H4 (cell line): ENCODE measurements at places on chromosomes 4 and X.
A peak's percentile ranks its signal among the peaks of the same experiment; 100 is the strongest.

GRCh38 chr4:106444557-106444956 lies 76.0 kb upstream of the GIMD1 start:
- no peak for DNase-seq

- DNase-seq = peak; percentile 86
These were observed 5.7 kb downstream of the CD99 start for GRCh38 chrX:2696698-2697215.

DNA sequence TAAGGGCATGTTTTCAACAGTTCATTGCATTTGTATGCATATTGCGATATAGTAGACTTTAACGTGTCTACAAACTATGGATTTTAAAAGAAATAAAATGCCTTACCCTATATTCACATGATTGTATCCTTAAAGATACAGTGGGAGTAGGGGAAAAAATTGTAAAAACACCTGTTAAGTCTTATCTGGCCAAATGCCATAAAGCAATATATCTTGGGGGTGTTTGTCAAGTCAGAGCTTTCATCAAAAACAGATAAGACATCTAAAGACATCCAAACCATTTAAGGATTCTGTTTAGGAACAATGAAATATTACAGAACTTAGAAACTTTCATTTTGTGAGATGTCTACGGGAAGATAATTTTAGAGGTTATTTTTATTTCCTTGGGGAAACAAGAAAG lies 152.3 kb downstream of the AASDH start:
- DNase-seq = no peak

DNA sequence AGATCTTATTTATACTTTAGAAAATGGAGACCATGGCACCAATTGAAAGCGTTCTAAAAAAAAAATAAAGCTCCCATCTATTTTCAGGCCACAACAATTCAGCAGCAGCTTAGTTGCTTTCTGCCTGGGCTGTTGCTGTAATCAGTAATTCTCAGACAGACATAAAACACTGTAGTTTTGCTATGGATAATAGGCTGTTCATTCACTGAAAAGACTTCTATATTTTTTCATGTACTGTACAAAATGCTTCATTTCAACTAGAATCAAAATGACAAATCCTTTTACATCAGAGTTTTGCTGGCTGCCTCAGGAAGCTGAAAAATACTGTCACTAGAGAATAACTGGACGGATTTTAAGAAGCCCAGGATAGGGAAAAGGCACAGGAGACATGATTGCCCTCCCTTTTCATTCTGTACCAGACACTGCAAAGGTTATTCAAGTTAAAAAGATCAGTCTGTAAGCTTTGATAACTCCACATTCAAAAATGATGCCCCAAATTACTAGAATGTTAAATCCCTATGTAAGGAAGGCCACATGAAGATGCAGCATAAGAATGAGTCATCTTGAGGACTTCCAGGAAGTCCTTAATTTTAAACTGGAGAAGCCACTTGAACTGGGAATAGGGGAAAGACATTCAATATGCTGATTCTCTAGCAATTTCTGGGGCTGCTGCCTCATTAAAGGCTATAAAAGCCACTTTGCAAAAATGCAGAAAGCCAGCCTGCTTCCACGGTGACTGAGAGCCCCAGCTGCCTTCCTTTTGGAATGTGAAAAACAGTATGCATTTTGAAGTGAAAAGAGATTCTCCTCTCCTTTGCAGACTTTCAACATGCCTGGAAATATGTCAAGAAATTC lies 403.2 kb upstream of the RASGEF1B start:
- DNase-seq = no peak

- DNase-seq = no peak
These were observed 162.3 kb downstream of the CPEB2 start for GRCh38 chr4:15164571-15164970.

DNA sequence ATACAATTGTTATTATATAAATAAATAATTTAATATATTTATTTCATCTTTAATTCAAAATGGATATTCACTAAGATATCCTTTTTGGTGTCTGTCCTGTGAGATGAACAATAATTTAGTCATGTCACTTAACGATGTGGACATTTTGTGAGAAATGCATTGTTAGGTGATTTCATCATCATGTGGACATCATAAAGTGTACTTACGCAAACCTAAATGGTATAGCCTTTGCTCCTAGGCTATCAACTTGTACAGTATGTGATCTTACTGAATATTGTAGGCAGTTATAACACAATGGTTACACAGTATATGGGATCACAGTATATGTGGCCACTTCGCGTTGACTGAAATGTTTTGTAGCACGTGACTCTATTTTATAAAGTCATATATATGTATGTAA lies 20.2 kb upstream of the CHRNA9 start:
- no peak for DNase-seq

DNA sequence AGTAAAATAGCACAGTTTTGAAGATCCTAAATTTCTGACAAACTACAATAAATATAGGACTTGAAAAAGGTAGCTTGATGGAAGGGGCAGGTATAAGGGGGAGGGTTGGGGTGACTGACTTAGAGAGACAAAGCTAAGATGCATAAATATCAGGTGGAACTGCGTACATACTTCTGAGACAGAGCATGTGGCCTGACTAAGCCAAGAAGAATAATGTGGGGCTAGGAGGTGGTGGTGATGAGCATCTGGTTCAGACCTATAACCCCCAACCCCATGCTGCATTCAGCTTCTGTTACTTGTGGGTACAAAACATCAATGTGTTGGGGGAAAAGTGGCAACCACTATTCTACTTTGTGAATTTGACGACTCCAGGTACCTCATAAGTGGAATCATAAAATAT lies 19.8 kb downstream of the USP9X start:
- no peak for DNase-seq

GRCh38 chr4:189497516-189497915 lies 443.2 kb upstream of the FRG1 start:
- no peak for DNase-seq

GRCh38 chrX:105822138-105823091 lies at the start of gene NRK:
TSS of gene NRK (plus strand) at chrX:105822539. CDS start at chrX:105822846, 307 bp downstream.
- DNase-seq = no peak

- peak; percentile 60 for DNase-seq
These were observed 4.7 kb downstream of the FAM120C start for GRCh38 chrX:54178100-54178940.

DNA sequence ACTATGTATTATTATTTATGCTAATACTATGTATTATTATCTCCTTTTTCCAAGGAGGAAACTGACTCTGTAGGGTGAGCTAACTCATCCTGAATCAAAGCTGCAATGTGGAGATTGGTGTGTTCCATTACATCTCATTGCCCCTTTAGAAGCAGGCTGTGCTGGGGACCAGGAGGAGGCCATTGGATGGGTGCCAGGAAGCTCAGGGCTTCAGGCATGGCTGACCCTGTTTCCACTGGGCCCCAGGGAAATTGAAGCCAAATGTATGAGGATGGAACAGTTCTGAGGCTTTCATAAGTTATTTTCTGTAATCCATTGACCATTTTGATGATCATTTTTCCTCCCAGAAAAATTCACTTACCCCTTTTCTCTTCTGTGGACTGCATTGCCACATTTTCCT lies 418.8 kb upstream of the ZFP42 start:
- no peak for DNase-seq

- peak; percentile 10 for DNase-seq
These were observed 17.1 kb upstream of the TMEM150C start for GRCh38 chr4:82578935-82579334.

DNA sequence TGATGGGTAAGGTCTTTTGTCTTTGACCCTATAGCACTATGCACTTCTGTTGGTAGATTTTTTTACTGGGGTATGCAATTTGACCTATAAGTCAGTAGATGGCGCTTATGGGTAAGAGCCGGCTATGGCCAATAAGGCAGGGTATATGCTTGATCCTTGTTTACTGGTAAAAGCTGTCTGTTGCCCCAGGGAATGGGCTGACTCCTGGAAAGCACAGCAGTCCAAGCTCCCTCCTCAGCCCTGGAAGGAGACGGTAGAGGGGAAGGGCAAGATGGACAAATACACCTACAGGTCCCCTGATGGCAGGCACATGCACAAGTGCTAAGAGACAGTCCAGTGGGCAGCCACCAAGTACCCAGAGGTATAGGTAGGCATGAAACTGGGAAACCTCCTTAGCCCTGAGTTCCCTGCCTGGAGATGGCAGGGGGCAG lies 63.7 kb downstream of the ADAMTS3 start:
- peak; percentile 67 for DNase-seq

DNA sequence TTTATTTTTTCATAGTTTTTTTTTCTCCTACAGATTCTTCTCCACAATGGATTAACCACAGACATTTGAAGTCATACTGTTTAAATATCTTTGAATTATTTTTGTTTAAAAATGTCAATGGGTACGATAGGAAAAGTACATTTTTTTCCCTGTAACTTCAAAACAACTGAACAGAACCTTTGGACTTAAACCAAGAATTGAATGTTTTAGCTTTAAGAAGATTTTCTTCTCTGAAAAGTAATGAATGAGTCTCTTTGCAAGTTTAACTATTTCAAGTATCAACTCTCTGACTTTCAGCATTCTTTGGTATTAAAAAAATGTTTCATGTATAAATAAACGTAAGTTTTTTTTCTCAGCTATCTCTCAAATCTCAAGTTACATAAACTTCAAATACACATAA lies 364.3 kb downstream of the FBXO8 start:
- no peak for DNase-seq

DNA sequence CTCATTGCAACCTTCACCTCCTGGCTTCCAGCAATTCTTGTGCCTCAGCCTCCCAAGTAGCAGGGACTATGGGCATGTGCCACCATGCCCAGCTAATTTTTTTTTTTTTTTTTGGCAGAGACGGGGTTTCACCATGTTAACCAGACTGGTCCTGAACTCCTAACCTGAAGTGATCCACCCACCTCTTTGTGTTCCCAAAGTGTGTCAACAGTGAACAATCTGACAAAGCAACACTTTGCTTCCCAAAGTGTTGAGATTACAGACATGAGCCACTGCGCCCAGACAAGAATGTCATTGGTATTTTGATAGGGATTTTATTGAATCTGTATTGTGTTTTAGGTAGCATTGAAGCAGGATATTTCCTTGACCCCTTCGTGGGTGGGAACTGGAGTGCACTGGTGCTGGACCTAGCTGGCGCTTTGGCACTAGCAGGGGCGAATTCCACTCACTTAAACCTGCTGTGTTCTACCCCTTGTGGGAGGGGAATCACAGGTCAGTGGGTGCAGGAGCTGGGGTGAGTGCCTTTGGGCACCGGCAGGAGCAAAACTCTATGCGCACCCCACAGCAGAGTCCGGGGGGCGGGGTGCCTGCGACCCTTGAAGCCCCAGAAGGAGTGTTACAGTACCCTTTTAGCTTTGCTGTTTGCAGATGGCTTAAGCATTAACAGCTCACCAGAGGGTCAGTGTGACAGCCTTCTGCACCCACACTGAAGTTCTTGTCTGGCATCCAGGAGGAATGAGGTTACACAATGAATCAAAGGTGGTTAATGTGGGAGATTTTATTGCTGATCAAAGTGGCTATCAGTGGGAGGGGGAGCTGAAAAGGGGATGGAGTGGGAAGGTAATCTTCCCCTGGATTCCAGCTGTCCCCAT lies 21.9 kb downstream of the KLF8 start:
- DNase-seq = no peak

GRCh38 chr4:80188457-80188800 lies 8.9 kb upstream of the PRDM8 start:
- no peak for DNase-seq

DNA sequence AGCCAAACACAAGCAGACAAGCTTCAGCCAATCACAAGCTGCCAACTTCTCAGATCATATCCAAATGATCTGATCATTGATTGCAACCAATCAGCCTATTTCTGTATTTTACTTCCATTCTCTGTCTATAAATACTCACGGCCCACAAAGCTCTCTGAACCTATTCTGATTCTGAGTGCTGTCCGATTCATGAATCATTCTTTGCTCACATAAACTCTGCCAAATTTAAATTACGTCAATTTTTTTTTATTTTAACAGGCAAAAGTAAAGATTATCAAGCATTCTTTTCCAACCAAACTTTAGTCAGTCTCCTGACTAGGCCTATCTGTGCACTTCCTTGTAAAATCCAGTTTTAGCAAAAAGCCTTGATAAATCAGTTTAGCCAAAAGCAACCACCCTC lies 1.8 kb upstream of the TCEANC start:
- no peak for DNase-seq

DNA sequence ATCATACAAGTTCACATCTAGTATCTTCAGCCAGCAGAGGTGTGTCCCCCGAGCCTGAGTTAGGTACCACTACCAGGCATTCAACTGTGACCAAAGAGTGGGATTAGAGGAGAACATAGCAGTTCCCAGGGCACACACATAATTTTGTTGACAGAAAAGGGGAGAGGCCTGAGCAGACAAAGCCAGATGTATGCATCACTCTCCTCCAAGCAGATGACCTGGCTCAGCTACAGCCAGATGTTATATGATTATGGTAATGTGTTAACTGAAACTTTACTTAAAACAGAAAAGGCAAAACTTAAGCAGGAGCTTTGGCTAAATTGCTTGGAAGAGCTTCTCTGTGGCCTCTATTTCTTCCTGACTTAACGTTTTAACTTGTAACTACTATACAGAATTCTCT lies 88.9 kb downstream of the CC2D2A start:
- no peak for DNase-seq

DNA sequence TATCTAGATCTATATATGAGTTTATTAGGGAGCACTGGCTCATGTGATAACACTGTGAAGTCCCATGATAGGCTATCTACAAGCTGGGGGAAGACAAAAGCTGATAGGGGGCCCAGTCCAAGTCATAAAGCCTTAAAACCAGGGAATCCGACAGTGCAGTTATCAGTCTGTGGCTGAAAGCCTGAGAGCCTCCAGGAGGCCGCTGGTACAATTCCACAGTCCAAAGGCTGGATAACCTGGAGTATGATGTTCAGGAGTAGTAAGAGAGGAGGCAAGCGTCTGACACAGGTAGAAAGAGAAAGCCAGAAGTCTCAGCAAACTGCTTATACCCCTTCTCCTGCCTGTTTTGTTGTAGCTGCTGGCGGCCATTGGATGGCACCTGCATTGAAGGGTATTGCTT lies 177.6 kb upstream of the SPRY1 start:
- DNase-seq = no peak

DNA sequence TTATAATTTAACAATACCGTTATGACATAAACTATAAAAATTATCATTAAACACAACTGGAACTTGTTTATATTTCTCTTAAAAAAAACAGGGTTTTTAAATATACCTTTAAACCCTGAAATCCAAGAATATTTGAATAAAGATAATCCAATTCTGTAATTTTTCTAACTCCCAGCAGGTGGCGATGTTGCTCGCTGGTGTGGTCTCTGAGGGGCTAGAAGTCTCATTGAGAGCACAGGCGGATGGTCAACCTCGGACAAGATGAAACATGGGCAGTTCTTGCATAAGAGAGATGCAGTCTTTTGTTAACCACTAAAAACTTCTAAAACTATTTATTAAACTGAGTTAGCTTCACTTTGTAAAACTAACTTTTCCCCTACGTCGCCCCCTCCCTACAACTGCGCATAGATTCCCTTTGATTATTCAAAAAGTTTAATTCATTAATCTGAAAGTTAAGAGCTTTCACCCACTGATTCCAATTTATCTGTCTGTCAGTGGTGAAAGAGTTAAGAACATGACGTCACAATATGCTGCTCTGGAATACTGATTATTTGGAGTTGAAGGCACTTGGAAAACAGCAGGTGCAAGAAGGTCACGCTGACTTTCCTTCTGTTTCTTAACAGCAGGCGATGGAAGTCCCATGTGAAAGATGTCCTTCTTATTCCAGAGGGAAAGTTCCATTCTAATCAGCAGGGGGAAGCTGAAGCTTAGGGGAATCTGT lies 29.5 kb downstream of the DMP1 start:
- peak; percentile 46 for DNase-seq
